ENCODE measurements at places on chromosomes 13 and 19. TPM values are rescaled to one million over a fixed set of nuclear protein-coding genes. Genes with fewer than 3 reads are reported as not detected.

Gene ADAT3
- 7.2 TPM for total RNA-seq

Gene ZNF8
- total RNA-seq = 1.4 TPM

Gene ONECUT3
- total RNA-seq = not detected

Gene DNM2
- 53.4 TPM for total RNA-seq

Gene LGALS14
- not detected for total RNA-seq

Gene PRODH2
- total RNA-seq = 0.66 TPM

Gene CEACAM8
- not detected for total RNA-seq

Gene KCNJ14
- total RNA-seq = 2.1 TPM

Gene NLRP4
- total RNA-seq = not detected

Gene ZNF264
- total RNA-seq = 8.1 TPM

Gene NPAS1
- 5.5 TPM for total RNA-seq

Gene CYP2A6
- total RNA-seq = not detected

Gene ZNF723
- not detected for total RNA-seq

Gene PRTN3
- total RNA-seq = 0.34 TPM

Gene CD79A
- 1.1 TPM for total RNA-seq

Gene OR2Z1
- total RNA-seq = not detected

Gene RUBCNL
- 0.07 TPM for total RNA-seq

All from A549 treated with DMSO at 1 μM for 4 hours (cell line).